ENCODE measurements at places on chromosomes 3 and 15. TPM values are rescaled to one million over a fixed set of nuclear protein-coding genes. Genes with fewer than 3 reads are reported as not detected.

The PLSCR5 gene
- total RNA-seq, result not detected

The UBE2E2 gene
- total RNA-seq, result 91.0 TPM

The DAZL gene
- total RNA-seq, result not detected

The SLC15A2 gene
- 2.6 TPM for total RNA-seq

The GOLGA8S gene
- 1.5 TPM for total RNA-seq

The SEMA7A gene
- 30.9 TPM for total RNA-seq

The GNL3 gene
- total RNA-seq, result 55.4 TPM

The PLA2G4E gene
- not detected for total RNA-seq

The COLQ gene
- 6.3 TPM for total RNA-seq

The SELENOT gene
- 93.5 TPM for total RNA-seq

The MTMR10 gene
- total RNA-seq, result 67.7 TPM

The CHP1 gene
- 71.6 TPM for total RNA-seq

The TMEM212 gene
- total RNA-seq, result not detected

The KLHL6 gene
- 4.7 TPM for total RNA-seq

The TJP1 gene
- 465 TPM for total RNA-seq

The NSUN3 gene
- 14.0 TPM for total RNA-seq

The SORD gene
- 15.4 TPM for total RNA-seq

The DCUN1D1 gene
- 61.9 TPM for total RNA-seq

The OPA1 gene
- total RNA-seq, result 67.7 TPM

The ITIH3 gene
- 22.0 TPM for total RNA-seq

The CFAP92 gene
- 1.2 TPM for total RNA-seq

The COL8A1 gene
- total RNA-seq, result 114 TPM

The MST1R gene
- 2.7 TPM for total RNA-seq

The XCR1 gene
- 0.27 TPM for total RNA-seq

The CTNNB1 gene
- total RNA-seq, result 457 TPM

The MNS1 gene
- 5.1 TPM for total RNA-seq

The TRANK1 gene
- total RNA-seq, result 22.1 TPM

The OR5K2 gene
- not detected for total RNA-seq

The RAD51 gene
- total RNA-seq, result 0.53 TPM

The SYNM gene
- total RNA-seq, result 33.7 TPM

The IRAK2 gene
- 6.4 TPM for total RNA-seq

The CD200R1L gene
- total RNA-seq, result not detected

The PIERCE2 gene
- total RNA-seq, result 0.85 TPM

The KBTBD13 gene
- total RNA-seq, result 0.27 TPM

The NDN gene
- 44.6 TPM for total RNA-seq

The TTC21A gene
- total RNA-seq, result 13.4 TPM

The PRSS50 gene
- total RNA-seq, result 0.13 TPM

The ROBO2 gene
- 1.6 TPM for total RNA-seq

The GOLGA6L4 gene
- total RNA-seq, result 9.4 TPM

The CHL1 gene
- 252 TPM for total RNA-seq

The CLDND1 gene
- total RNA-seq, result 185 TPM

The PRICKLE2 gene
- total RNA-seq, result 34.0 TPM

The MOBP gene
- 3.8 TPM for total RNA-seq

The ANO10 gene
- 30.9 TPM for total RNA-seq

The DLL4 gene
- 33.3 TPM for total RNA-seq

The CSNK1G1 gene
- total RNA-seq, result 24.0 TPM

The RLBP1 gene
- total RNA-seq, result not detected

The C3orf22 gene
- not detected for total RNA-seq

The ATP8B4 gene
- total RNA-seq, result 16.5 TPM

The ANKRD34C gene
- 0.13 TPM for total RNA-seq

The C3orf85 gene
- not detected for total RNA-seq

The ACKR4 gene
- 3.1 TPM for total RNA-seq

The CRYGS gene
- total RNA-seq, result 4.5 TPM

The RHOA gene
- total RNA-seq, result 485 TPM

The CCNDBP1 gene
- total RNA-seq, result 68.6 TPM

The GPR171 gene
- total RNA-seq, result 1.6 TPM

The GOLGA8K gene
- total RNA-seq, result 6.2 TPM

The VILL gene
- total RNA-seq, result 9.9 TPM

The GRK7 gene
- not detected for total RNA-seq

The LRRC57 gene
- total RNA-seq, result 19.8 TPM

All from sciatic nerve (tissue), 2 donors.